Mesothelial cell of epicardium (in vitro differentiated cells): ENCODE measurements at places on chromosomes 2 and 18.

DNA sequence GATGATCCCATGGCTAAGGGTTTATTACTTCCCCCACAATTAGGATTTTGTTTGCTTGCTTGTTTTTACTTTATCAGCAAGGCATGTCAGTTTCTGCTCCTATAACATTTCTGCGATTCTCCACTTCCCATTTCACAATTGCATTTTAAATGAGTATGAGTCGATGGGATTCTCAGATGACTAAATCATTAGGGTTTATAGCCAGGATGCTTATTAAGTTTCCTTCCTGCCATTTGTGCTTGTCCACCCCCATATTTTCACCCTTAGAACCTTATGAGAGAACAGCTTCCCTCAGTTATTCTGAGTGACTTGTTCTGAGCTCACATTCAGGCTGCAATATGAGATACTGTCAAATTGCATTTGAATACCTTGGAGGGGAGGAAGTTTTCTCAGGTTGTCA is 37.9 kb upstream of the C1GALT1C1L start:
- no peak for DNase-seq

DNA sequence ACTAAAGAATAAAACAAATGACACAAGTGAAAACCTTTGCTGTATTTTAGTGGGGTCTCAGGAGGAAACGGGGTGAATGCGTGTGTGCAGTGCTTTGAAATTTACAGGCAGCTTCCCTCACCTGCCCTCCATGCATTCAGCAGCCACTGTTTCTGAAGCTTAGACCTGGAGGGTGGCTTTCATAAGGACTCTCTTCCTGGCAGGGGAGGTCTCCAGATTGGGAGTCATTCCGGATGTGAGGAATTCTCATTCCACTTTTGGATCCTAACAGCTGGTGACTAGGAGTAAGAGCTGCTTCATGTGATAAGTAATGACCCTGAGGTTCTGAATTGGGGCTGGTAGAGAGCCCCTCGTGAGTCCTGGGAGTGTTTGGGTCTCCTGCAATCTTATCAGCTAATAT is 192.5 kb downstream of the SH3BP4 start:
- DNase-seq, result peak; percentile 13

DNA sequence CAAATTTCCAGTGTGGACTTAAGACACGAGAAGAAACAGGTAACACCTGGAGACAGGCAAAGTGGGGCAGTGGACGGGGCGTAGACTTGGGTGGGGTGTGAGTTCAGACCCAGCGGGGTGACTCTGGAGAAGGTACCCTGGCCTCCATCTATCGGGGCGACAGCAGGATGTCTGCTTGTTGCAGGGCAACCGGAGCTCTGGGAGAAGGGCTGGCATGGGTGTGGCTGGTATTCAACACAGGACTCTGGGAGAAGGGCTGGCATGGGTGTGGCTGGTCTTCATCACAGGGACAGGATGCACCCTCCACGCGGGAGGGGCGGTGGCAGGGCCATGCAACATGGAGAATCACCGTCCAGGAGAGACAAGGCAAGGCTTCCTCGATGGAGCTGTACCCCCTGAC is 198.5 kb downstream of the HDAC4 start:
- no peak for DNase-seq

DNA sequence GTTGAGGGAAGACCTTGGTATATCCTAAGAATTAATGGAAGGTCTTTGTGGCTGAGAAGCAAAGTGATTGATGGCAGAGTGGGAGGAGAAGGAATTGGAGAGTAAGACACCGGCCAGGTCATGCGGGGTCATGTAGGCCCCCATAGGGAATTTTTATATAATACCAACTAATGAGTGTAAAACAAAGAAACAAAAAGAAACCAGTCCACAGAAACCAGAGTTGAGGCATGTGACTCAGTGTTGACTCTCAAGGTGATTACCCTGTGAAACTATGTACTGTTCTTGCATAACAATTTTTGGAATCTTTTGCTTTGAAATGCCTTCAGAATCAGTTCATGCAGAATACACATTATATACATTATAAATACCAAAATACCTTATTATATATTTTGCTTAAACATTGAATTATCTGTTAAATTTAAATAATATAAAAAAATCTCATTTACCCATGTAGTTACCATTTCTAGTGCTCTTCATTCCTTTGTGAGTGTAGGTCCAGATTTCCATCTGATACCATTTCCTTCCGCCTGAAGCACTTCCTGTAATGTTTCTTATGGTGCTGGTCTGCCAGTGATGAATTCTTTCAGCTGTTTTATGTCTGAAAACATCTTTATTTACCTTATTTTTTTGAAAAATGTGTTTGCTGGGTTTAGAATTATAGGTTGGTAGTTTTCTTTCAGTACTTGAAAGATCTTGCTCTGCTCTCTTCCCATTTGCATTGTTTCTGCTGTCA is 8.6 kb downstream of the CLIP4 start:
- DNase-seq, result no peak

- DNase-seq, result peak; percentile 58
Measured at GRCh38 chr2:16665748-16666448, at the start of gene CYRIA. CYRIA (minus strand) TSS chr2:16665834; CDS start chr2:16588119, 77,715 bp downstream.

GRCh38 chr2:54657664-54658083 is 65.8 kb upstream of the EML6 start:
- DNase-seq, result no peak

GRCh38 chr2:143885461-143885860 is 634.5 kb downstream of the ZEB2 start:
- DNase-seq, result no peak

- DNase-seq, result no peak
Measured at GRCh38 chr2:101187131-101187530, 35.9 kb upstream of the TBC1D8 start.

GRCh38 chr2:241048949-241049343 is 50.5 kb downstream of the SNED1 start:
- no peak for DNase-seq

DNA sequence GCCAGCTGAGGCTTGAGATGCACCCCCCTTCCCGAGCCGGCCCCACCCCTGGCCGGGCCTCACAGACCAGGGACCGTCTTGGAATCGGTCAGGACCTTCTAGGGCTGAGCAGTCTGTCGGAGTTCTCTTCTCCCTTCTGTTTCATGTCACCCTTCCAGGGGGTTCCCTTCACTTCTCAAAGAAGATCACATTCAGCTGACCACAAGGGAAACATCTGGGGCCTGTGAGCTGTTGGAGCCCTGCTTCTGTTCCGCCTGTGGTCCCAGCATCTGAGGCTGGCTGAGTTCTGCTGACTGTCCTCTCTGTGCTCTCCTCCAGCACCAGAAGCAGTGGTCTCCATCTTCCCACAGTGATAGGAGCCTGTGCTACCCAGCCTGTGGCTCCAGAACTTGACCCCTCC is 106.5 kb downstream of the SEPTIN10 start:
- no peak for DNase-seq

DNA sequence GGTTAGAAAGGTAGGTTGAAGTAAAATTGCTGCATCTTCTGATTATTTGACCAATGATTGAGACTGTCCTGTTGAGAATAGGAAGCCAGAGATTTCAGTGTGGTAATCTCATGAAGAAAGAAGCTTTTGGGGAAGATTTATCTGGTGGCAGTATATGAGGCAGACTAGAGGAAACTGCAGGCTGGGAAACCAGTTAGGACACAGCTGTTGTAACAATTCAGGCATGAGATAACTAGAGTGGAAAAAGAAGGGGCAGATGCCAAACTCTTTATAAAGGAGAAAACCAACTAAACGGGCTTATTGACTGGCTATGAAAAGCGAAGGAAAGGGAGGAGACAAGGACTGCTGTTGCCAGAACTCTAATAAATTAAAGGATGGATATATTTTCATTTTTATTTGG is 155.6 kb downstream of the TTC27 start:
- DNase-seq, result no peak

GRCh38 chr2:9737053-9737875 is 106.0 kb upstream of the TAF1B start:
- no peak for DNase-seq

- DNase-seq, result no peak
Measured at GRCh38 chr2:201931475-201931874, 102.2 kb upstream of the FZD7 start.

GRCh38 chr18:52220062-52220591 is 119.9 kb upstream of the DCC start:
- DNase-seq, result no peak

DNA sequence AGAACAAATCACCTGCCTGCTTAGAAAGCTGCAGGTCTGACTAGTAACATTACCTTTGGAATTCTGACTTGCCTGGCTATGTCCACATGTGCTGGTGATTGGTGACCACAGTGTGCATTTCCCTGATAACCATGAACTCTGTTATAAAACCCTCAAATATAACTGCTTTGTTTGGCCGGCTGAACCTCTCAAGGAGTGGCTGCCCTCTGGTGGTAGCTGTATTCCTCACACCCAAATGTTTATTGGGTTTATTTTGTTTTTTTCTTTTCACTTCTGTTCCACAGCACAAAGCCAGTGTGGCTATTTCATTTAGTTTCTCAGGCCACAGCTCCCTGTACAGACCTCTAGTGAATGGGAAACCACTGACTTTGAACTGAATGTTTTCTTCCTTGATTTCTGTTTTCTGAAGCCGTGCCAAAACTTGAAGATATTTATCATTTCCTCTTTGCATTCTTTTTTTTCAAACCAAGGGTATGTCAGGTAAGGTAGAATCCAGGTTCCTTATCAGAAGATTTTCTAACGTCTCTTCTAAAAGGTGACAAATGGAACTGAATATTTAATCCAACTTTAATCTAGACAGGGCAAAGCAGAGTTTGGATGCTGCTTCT is 549.0 kb upstream of the VRK2 start:
- peak; percentile 60 for DNase-seq

GRCh38 chr2:222304737-222305515 is 6.1 kb upstream of the PAX3 start:
- no peak for DNase-seq

DNA sequence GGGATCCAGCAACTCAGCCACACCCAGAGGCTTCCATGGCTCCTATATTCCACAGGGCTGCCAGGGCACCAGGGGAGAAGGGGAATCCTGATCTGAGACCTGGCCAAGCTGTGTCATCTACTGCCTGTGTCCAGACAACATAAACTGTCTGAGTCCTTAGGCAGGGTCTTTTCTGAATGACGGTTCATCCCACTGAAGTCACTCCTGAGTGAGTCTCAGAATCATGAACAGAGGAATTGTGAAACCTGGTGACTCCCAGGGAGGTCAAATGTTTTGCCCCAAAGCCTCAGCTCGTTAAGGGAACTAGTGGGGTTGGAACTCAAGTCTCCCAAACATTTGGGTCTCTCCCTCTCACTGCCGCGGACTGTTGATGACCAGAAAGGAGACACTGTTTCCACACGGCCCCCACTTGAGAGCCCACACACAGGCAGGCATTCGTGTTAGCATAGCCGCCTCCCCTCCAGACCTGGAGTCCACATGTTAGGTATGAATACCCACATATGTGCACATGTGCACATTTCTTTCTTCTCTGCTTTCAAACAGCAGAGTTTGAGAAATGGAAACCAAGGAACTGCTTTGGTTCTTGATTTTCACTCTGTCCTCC is 125.0 kb upstream of the MSH6 start:
- no peak for DNase-seq

GRCh38 chr18:10055125-10055750 is 141.4 kb downstream of the VAPA start:
- no peak for DNase-seq

DNA sequence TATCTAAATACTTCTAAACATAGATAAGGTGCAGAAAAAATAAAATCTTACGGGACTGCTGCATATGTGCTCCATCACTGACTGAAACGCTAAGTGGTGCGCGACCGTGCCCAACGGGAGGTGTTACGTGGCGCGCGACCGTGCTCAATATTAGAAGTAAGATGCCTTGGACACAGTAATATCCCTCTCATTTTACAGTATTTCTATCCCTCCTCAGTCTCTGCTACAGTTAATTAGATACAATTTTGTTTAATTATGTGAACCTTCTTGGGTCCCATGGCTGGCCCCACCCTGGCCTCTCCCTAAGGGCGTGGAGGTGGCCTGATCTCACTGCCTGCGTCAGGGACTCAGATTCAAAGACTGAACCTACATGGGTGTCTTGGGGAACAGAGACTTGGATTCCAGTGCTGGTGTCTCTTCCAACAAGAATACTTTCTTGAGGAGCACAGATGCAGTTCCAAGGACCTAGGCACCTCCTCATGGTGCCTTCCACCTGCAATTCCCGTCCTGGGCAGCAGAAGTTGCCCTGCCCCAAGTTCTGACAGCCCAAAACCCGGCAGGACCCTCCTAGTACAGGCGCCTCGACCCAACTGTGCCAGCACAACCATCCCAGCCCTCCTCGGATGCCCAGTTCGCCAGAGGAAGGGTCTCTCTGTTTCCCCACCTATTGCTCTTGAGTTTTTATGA is 59.2 kb downstream of the PARD6G start:
- DNase-seq, result no peak

GRCh38 chr2:1154710-1155594 is 204.3 kb downstream of the SNTG2 start:
- DNase-seq, result no peak

- DNase-seq, result no peak
Measured at GRCh38 chr18:62788876-62789275, 73.5 kb downstream of the PHLPP1 start.
